Fibroblast of the aortic adventitia (primary cell): ENCODE measurements at places on chromosomes 4 and X. TPM values are rescaled to one million over a fixed set of nuclear protein-coding genes. Genes with fewer than 3 reads are reported as not detected.

DNA sequence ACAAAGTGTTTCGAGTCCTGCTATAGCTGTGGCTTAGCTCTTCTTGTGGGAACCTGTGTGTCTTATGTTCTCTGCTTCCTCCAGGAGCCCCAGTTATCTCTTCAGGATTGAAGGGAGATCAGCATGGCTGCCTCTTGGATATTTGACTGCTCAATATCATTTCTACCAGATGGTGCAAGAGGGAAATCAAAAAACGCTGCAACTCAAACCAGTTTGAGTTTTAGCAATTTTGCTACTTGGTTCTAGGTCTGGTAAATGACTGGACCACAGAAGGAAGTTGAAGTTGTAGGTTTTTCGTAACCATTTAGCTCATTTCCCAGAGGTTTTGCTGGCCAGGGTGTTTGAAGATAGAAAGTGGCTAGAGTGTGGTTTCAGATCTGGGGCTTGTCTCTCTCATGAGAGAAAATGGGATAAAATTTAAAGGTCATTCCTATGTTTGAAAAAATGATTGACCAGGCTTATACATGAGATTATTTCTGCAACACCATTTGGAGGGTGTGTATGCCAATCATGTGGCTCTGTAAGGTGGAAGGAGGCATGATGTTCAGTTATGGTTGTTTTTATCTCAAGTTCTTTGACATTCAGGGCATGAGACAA, 210.4 kb downstream of the SPRY1 start:
- DNase-seq, result no peak

KCND1 gene
- total RNA-seq, result 0.81 and 1.4 TPM in 2 replicates

GRCh38 chrX:78945186-78945912, at the start of gene P2RY10:
P2RY10 (plus strand) TSS chrX:78945391; CDS start chrX:78960521, 15,130 bp downstream.
- DNase-seq, result no peak

UBL4A gene
- total RNA-seq, result 10.9 and 35.0 TPM in 2 replicates
